ENCODE measurements at places on chromosomes 11 and 22.

DNA sequence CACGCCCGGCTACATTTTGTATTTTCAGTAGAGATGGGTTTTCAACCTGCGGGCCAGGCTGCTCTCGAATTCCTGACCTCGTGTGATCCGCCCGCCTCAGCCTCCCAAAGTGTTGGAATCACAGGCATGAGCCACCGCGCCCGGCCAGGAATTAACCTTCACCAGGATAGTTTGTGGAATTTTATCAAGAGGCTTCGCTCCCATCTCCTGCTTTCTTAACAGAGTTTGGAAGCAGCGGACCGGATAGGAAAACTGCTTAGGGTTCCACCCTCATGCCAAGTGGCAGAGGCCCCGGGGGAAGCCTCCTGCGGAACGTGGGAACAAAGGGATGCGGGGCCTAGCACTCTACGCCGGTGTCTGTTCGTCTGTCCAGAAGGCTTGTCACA, 229.9 kb downstream of the ST3GAL4 start:
- DNase-seq = no peak

- no peak for DNase-seq
These were observed 29.5 kb upstream of the DMC1 start for GRCh38 chr22:38599466-38599865.

DNA sequence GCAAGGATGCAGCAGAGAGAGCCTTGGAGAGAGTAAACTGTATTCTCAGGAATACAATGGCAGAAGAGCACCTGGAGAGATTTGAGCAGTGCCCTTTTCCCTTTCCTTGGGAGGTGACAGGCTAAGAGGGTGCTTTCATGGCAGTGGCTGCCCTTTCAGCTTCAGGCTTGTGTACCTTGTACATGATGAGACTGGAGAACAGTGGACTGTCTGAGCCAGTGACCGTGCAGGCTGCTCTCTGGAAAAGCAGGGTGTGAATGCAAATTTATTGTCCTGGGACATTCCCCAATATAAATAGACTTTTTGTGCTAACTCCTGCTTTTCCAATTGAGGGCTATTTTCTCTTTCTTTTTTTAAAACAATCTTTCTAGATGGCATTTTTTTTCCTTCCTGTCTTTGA, 99.3 kb downstream of the TRIM44 start:
- no peak for DNase-seq

DNA sequence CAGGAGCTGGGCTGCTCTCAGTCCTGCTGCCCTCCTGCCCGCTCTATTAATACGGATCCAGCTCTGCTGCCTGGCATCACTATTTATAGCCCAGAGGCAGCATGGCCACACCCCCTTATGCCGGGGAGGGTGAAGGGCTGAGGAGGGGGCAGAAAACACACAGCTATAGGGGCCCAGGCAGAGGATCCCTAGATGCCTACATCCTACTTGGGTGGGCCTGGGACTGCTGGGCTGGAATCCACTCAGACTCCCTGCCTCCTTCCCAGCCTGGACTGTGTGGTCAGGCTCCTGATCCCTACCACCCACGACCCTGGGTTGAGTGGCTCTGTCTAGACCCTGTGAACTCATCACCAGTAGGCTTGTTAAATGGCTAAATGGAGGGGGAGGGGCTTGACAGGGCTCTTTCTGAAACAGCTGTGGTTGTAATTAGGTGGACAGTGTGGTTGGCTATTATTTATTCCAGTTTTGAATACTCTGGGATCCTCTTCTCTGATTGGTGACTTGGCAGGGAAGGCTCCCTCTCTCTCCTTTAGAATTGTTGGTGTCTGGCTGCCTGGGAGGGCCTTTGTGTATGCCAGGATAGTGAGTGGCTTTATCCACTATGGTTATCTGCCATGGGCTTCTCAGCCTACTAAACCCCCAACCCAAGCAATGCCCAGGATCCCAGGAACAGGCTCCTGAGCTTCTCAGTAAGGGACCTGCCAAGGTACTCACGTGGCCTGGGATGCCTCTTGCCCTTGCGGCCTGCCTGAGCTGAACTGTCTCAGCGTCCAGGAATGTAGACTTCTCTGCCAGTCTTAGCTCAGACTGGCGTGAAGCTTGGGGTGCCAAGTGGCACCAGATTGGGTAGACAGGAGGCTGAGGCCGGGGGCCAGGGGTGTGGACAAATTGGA, 15.2 kb downstream of the PHLDB1 start:
- DNase-seq = no peak

- DNase-seq = no peak
These were observed 35.8 kb upstream of the HSD17B12 start for GRCh38 chr11:43644621-43645299.

- peak; percentile 95 for DNase-seq
These were observed 3.2 kb downstream of the CTSD start for GRCh38 chr11:1760351-1761109.

GRCh38 chr11:2586793-2587131, 113.0 kb downstream of the KCNQ1OT1 start:
- DNase-seq = peak; percentile 50

DNA sequence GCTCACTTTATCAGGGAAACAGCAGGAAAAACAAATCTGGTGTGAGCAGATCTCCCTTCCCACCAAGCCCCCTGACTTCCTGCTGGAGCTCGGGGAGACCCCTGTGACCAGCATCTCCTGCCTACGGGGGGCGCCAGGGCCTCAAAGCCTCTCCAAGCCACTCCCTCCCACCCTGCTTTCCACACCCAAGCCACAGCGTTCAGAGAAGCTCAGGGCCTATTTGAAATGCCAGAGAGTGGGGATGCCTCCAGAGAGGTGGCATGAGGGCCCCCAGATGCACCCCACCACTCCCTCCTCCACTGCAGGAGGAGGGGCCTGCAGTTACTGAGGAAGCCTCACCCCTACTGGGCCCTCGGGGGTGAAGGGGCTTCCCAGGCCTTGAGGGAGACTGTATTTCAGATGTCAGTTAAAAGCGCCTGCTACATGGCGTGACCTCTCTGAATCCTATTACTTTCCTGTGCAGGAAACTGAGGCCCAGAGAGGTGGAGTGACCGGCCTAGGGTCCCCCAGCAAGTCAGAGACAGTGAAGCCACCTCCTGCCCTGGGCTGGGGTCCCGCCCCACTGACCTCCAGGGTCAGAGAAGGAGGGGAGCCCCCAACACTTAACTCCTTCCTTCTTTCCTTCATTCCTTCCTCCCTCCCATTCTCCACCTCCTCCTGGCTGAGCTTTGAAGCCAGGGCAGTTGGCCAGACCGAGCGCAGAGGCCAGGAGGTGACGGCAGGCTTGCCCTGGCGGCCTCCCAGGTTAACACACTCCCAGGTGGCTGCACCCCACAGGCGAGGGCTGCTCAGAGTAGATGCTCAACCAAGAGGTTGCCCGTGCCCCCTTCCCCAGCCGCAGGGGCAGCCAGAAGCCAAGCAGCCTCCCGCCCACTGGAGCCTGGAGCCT, 6.0 kb upstream of the CDKN1C start:
- DNase-seq = peak; percentile 81

DNA sequence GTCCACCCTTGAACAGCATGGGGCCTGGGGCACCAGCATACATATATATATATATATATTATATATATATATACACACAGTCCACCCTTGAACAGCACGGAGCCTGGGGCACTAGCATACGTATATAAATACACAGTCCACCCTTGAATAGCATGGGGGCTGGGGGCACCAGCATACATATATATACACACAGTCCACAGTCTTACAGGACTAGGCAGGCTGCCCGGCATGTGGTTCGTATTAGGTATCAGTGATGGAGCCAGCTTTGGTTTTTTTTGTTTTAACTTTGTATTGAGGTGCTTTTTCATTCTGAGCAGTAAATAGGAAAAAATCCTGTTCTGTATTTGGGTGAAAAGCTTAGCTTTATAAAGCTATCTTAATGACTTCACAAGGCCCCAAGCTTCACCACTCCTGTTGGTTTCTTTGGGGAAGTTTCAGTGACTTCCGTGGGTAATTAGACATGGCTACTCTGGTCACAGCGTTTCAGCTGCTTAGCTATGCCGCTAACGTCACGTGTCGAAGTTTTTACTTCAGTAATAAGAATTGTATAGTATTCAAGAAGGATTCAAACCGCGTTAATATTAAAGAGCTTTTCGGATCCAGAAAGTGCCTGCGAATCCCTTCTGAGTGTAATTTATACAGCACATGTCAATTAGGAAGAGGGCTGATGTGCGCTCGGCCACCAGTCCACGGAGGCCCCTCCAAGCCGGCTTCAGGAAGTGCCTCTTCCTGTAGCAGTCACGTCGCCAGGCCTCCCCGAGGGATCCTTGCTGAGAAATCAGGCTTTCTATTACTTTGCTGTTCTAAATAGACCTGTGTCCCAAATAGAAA, 179.7 kb downstream of the TBC1D22A start:
- peak; percentile 74 for DNase-seq

GRCh38 chr22:29747832-29748231, 19.0 kb downstream of the ZMAT5 start:
- DNase-seq = no peak

- no peak for DNase-seq
These were observed 31.8 kb downstream of the ANO1 start for GRCh38 chr11:70109903-70110302.

DNA sequence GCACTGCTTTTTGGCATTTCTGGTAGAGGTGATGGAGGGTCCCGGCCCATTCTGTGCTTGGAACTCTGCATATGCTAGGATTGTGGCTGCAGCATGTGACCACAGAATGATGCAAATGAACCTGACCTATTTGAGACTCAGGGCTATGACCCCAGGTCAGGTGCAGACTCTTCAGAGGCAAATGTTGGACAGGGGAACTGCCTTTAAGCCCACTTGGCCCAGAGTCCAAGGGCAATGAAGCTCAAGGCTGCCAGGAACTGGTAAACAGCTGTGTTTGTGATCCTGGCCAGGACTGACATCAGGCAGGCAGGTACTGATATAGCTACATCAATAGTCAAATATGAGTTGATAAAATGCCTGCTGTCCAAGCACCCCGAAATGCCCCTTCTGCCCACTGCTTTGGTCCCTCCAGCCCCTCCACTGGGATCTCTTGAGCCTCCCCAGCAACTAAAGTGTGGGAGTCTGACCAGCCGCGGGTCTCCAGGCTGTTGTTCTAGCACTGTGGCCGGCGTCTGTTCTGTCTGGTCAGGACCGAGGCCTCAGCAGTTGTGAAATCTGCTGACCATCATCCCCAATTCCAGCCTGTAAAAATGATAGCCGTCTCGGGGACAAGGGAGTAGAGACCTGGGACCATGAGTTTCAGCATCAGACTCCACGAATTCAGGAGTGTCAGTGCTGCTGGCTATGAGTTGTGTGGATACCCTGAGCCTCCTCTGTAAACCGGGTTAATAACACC, 82.4 kb upstream of the EIF3D start:
- no peak for DNase-seq

DNA sequence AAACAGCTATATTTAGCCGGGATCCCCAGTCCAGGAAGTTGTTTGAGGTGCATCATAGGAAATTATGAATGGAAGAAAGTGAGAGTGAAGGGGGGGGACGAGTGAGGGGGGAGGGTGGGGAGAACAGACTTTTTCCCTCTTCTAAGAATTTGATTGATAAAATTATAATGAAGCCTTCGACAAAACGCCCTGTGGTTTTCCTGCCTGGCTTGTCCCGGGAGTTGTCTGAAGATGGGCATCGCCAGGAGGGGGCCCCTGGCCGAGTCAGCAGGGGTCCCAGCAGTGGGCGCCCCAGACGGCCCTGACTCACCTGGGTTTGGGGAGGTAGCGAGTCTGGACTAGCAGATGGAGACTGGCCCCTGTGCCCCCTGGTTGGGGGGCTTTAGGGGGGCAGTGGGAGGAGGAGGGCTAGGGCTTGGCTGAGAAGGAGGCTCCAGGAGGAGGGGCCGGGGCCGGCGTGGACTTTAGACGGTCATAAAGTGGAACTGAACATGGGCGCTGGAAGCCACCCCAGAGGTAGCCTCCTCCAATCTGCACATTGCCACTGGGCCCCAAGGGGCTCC, 336 bp upstream of the LIF start:
- DNase-seq = peak; percentile 57

DNA sequence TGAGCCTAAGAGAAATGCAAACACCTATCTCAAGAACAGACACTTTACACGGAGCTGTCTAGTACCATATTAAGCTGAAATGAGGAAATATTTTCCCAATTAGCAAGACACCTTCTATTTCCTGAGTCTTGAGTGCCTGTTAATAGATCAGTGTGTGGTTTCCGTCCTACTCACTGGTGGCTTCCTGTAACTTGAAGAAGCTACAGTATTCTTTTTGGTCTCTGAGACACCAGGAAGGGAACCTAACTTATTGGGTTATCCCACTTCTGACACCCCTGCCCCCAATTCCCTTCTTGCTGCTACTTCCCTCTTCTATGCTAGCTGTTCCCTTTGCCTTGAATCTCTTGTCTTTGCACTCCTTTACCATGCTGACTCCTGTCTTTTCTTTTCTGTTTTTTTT, 92.7 kb downstream of the FDX1 start:
- DNase-seq = no peak

DNA sequence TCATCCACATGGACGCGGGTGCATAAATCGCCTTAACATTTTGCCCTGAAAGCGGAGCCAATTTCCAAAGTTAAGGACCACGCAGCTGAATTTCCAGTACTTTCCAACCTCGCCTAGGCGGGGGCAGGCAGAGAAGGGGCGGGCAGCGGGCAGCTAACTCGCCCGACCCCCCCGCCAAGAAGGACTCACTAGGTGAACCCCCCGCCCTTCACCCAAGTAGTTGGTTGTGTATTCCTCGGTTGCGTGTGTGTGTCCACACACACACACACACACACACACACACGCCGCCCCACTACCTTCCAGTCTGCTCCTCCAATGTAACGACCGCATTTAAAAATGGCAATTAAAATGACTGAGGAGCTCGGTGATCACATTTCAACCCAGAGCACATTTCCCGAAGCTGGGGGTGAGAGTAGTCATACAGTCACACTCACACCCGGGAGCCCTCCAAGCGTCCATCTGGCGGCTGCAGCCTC, 1.4 kb downstream of the TENM4 start:
- no peak for DNase-seq

GRCh38 chr11:83033972-83034672, 37.6 kb downstream of the RAB30 start:
- no peak for DNase-seq

GRCh38 chr22:46619830-46620501, at the start of gene GRAMD4:
GRAMD4 (plus strand) TSS chr22:46620386; CDS start chr22:46626800, 6,414 bp downstream.
- DNase-seq = peak; percentile 83

DNA sequence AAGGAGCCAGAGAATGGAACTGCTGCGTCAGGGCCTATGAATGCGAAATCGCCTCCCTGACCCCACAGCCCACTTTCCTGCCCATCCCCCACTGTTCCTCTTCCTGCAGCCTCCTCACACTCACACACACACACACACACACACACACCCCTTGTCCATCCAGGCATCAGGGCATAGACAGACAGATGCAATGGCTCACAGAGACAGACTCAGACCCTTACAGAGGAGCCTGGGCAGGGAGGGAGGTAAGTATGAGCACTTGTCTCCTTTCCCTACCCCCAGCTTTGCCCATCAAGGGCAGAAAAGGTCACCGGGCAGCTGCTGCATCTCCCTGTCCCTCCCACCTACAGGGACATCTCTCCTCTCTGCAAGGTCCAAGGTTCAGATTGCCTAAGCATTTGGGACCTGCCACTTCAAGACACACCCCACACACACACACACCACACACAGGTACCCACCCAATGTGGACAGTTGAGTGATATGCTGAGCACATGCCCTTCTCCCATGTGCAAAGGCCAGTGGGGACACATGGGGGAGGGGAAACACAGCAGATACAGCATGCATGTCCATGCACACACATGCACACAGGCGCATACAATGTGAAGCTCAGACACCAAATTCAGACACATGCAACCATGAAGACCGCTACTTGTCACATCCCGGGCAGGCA, 2.0 kb upstream of the NRXN2 start:
- DNase-seq = no peak

Measured in Right ventricle myocardium inferior (tissue), 1 donor.